Stimulated activated CD4-positive, alpha-beta T cell treated with anti-CD3 and anti-CD28 coated beads, Interleukin-4, amount 100 ng/mL, for 1 hour (primary cell): ENCODE measurements at places on chromosomes 13 and 19.

DNA sequence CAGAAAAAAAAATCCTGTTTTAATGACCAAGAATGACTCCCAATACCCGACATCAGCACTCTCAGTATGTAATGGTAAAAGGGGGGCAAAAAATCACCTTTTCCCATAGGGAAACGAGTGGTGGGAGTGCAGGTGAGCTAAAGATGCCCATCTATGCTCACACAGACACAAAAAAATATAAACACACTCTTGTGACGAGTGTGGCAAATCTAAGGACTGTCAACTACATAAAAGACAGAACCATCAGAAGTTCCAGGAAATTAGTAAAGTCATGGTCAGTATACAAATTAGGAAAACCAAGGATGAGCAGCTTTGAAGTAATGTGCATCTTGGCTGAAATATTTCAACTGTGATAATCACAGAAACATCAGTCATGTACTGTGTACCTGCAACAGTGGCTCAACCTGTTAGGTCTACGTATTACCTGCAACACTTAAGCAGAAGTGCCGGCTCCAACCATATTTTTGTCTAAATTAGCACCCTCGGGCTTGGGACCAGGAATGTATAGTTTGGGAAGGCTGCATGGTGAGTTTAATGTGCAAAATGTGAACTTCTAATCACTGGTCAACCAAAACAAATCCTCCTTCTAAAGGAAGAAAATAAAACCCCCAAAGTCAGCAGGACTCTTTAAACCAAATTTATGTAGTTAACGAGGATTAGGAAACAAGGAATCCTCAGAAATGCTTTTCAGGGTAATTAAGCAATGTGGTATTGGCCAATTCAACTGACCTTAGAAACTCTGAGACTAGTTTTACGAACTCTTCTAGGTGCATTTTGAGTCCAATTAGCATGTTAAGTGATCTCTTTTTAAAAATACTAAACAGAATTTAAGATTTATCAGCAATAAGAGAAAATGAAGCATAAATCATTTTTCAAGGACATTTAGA, 24.3 kb downstream of the ANKRD10 start:
- no peak for DNase-seq

GRCh38 chr19:10419646-10420443, 493 bp upstream of the PDE4A start:
- DNase-seq = peak; percentile 41

- DNase-seq = no peak
These were observed 56.0 kb downstream of the STK24 start for GRCh38 chr13:98520674-98521449.

DNA sequence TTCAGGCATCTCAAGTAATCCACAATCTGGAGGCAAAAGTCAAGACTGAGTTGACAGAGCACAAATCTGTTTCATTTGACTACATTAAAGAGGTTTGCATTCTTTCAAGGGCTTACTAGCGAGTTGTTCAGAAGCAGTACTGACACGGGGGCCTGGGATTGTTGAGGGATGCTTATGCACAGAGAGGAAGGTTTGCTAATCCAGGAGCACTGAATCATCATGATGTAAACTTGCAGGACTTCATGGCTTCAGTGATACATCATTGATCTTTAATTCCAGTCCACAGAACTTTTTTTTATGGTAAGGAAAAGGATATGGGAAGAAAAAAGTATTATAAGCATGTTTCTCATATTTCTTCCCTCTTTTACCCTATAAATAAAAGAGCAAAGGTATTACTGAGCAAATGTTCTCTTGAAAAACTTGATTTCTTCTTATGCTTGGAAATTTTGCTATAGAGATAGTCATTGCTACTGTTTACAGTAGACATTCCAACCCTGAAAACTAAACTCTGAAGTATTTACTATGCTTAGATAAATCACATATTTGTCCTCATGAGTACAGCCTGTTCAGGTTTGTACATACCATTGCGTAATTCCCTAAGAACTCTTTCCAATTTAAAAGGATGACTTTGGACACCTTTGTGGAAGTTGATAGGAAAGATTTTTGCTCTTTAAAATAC, 65.8 kb upstream of the KPNA3 start:
- no peak for DNase-seq

GRCh38 chr13:23810685-23811240, 78.4 kb downstream of the MIPEP start:
- DNase-seq = no peak

- peak; percentile 61 for DNase-seq
These were observed 15.4 kb downstream of the RELB start for GRCh38 chr19:45016388-45017314.

- DNase-seq = peak; percentile 45
These were observed at the start of gene B3GNT8 for GRCh38 chr19:41426952-41427646. Gene B3GNT8, minus strand, starts transcription at chr19:41427374. Its CDS starts 596 bp downstream, at chr19:41426778.

DNA sequence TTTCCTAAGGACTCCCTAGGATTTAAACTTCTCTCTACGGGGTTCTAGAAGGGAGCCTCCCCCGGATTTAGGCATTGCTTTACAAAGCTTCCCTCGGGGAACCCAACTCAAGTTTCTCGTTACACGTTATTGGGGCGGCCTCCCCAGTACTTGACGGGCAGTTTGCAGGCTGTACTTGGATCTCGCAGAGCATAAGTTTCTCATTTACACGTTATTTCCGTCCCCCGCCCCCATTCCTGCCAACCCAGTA, 584 bp downstream of the SMG9 start:
- DNase-seq = no peak

- DNase-seq = no peak
These were observed 16.9 kb downstream of the NALCN start for GRCh38 chr13:101399365-101399764.

- no peak for DNase-seq
These were observed 10.8 kb downstream of the WASF3 start for GRCh38 chr13:26568132-26568815.

DNA sequence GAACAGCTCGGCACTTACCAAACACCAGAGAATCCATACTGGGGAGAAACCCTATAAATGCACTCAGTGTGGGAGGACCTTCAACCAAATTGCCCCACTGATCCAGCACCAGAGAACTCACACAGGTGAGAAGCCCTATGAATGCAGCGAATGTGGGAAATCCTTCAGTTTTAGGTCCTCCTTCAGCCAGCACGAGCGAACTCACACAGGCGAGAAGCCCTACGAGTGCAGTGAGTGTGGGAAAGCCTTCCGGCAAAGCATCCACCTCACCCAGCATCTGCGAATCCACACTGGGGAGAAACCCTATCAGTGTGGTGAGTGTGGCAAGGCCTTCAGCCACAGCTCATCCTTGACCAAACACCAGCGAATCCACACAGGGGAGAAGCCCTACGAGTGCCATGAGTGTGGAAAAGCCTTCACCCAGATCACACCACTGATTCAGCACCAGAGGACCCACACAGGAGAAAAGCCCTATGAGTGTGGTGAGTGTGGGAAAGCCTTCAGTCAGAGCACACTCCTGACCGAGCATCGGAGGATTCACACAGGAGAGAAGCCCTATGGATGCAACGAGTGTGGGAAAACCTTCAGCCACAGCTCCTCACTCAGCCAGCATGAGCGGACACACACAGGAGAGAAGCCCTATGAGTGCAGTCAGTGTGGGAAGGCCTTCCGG, 8.3 kb downstream of the ZNF135 start:
- DNase-seq = no peak

DNA sequence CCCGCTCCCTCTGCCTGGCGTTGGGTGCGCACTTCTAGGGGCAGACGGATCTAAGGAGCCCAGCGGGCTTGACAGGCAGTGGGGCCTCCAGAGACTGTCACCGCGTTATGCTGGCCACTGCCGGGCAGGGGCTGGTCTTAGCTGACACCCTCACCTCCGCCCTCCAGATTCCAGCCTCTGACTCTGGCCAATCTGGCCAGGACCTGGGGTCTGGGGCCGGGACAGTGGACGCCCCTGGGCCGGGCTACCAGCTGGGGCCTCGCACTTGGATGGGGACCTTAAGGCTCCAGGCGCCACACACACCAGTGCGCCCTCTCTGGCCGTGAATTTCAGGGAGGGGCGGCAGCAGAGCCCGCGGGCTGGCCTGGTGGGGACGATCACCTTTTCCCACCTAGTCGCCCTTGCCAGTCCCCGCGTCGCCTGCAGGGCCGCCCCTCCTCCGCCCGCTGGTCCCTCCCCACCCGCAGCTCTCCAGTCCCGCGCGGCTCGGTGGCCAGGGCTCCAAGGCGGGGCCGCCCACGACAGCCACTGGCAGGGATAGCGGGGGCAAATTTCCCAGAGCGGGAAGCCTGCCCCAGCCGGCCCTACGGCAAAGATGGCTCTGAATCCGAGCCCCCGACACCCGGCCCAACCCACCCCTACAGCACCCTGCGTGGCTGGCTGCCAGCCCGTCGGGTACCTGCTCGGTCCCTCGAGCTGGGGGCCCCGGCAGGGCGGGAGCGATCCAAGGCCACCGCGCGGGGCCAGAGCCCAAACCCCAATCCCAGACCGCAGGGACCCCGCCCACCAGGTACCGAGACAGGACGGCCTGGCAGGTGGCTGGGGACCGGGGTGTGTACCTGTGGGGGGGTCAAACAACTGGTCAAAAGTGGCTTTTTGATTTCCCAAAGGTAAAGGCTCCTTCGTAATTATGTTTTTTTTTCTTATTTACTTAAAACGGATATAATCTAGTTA, 6.1 kb upstream of the ZNF98 start:
- DNase-seq = no peak

DNA sequence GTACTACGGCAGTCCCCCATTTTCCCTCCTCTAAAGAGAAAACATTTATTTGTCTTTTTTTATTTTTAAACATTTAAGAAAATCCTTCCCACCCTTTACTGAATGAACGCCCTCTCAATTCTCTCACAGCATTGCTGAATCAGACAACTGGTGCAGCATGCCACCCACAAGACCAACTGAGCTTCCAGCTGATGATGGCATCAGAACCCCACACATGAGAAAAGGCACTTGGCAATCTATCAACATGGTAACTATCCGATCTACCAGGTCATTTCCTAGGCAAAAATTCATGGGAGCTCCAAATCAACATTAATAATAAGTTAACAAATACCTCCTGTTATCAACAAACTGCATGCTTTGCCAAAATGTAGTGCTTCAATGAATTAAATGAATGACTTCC, 43.1 kb downstream of the LHFPL6 start:
- DNase-seq = no peak

DNA sequence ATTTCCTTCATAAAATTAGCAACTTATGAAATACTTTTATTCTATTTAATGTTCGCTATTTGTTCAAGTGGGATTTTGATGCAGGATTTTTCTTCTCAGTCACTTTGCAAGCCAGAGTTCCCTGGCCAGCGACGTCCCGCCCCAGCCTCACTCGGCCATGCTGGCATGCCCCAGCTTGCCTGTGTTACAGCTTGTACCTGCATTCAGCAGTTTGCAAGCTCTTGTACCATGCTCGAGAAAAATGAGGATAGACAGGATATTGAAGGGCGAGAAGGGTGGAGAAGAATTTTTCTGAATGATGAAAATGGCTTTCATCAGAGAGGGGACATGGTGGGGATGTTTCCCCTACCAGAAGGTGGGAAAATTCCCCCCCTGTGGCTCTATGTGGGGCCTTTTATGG, 2180.2 kb upstream of the PCDH20 start:
- DNase-seq = no peak

- no peak for DNase-seq
These were observed 18.6 kb upstream of the POSTN start for GRCh38 chr13:37617173-37617572.
